ENCODE measurements at places on chromosomes 1 and 21.

- no peak for DNase-seq
Observed at GRCh38 chr1:231332761-231333160, 4.9 kb downstream of the EXOC8 start.

DNA sequence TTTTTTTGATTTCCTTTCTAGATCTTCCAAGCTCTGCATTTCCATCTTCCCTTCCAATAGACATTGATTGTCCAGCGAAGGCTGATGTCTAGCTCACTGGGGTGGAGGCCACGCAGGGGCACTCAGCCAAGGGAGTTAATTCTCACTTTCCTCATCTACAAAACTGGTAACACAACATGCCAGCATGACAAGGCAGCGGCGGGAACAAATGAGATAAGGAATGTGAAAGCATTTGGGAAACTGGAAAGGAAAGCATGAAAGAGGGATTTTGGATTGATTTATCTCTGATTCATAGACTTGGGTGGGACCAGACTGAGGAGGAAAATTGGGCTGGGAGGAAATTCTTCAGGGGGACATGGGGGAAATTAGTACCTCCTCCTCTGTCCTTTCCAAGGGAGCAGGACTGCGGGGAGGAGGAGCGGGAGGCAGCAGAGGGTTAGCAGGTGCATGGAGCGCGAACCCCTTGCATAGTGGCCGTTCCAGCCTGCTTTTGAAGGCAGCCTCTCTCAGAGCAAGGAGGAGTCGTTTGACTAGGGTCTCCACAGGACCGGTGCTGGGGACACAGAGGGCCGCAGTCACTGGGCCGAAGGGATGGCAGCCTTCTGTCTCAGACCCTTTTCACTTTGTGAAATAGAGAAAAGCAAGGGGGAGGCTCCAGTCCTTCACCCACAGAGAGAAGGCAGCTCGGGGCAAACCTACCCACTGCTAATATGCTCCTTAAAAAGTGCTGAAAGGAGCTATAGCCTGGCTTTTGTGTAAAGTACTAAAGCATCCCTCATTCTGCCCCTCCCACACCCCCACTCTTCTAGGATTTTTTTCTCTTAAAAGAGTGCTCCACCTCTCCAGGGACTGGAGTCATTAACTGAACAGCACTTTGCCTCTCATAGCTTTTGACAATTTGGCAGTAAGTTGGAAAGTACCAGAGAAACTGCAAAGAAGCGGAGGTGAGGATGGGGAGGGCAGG lies 89.2 kb downstream of the PLXNA2 start:
- DNase-seq = no peak

DNA sequence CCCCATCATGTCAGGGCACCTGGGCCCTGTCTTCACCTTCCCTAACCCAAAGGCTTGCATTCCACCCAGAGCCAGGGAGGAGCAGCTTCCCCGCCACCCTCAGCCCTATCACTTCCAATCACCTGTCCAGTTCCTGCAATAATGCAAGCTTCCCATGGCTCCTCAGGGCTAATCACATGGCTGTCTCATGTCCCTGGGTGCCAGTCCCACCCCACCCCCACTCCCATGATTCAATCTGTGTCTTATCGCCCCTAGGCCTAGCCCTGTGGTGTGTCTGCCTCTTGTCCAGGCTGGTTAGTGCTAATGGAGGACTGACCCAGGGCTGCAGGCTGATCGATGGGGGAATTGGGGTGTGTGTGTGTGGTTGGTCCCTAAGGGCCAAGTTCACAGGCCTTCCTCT lies 11.0 kb upstream of the PEAR1 start:
- no peak for DNase-seq

GRCh38 chr1:230594214-230594773 lies 48.0 kb upstream of the COG2 start:
- DNase-seq = no peak

- no peak for DNase-seq
Observed at GRCh38 chr1:82921759-82922158, 1077.2 kb downstream of the TTLL7 start.

DNA sequence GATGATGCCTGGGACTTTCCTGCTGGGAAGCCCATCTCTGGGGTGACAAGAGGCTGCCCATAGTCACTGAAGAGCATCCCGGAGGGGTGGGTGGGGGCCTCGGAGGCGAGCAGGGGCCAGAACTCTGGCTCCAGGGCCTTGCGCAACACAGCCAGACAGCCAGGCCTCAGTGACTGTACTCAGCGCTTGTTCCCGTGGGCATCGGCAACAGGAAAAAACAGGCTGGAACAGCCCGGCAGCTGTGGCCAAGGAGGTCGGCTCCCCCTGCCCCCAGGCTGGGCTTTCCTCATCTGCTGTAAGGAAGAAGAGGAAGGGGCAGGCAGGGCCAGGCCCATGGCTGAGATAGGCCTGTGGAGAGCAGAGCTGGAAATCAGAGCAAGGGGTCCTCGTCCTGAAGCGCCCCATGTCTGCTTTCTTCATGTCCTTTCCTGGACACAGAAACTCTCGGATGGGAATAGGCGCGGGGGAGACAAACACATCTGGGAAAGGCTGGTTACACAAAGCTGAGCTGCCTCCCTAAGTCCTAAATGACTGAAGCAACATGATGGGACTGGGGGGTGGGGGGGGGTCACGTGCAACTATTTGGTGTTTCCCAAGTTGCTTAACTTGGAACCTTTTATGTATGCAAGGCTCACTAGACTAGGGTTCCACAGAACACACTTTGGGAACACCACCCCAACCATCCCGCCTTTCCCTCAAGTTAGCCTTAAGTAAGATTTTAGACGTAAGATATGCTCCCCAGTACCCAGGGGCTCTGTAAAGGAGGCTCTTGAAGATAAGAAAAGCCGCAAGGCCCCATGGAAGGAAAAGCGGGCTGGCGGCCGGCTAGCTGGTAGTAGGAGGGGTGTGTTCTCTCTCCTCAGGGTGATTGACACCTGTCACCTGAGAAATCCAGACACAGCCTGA lies 30.7 kb downstream of the HSPG2 start:
- no peak for DNase-seq

DNA sequence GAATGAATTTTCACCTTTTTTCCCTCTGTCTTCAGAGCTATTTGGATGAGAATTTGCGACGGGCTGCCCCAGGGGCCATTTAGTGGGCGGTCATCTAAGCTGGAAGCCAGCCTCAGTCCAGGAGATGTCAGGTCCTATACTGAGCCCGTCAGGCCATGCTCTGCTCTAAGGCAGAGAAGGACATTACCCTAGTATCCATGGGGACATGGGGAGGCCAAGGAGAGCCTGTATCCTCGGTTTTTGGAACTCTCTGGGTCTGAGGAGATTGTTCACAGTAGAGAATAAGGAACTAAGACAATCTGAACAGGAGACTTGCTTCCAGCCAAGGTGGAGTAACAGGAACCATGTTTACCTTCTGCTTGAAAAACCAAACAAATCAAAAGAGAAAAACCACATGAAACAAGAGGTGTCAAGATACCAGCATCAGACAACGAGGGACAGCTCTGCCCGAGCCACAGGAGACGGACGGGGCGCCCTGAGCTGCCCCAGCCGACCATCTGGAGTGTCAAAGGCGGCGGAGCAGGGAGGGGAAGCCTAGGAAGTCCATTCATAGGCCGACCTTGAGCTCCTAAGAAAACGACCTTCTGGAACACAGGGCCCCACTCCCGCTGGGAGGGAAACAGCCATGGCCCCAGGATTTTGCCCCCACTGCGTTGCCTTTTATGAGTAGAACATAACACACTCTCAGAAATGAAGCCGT lies 20.0 kb upstream of the ADARB1 start:
- DNase-seq = no peak

DNA sequence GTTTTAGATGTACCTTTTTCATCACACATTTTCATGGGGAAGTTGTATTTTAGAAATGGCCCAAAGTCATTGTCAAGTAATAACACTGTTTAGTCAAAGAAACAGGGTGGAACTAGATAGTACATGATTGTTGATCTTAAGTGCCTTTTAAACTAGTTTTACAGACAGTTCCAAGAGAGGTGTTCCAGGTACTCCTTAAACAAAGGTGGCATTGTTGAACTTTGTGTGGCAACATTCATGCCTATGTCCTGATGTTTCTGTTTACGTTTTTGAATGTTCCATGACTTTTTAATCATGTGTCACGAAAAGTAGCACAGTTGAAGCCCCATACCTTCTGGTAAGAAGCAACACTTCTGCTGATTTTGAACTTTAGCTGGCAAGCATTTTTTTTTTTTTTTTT lies 9.1 kb upstream of the SH3D21 start:
- DNase-seq = no peak

DNA sequence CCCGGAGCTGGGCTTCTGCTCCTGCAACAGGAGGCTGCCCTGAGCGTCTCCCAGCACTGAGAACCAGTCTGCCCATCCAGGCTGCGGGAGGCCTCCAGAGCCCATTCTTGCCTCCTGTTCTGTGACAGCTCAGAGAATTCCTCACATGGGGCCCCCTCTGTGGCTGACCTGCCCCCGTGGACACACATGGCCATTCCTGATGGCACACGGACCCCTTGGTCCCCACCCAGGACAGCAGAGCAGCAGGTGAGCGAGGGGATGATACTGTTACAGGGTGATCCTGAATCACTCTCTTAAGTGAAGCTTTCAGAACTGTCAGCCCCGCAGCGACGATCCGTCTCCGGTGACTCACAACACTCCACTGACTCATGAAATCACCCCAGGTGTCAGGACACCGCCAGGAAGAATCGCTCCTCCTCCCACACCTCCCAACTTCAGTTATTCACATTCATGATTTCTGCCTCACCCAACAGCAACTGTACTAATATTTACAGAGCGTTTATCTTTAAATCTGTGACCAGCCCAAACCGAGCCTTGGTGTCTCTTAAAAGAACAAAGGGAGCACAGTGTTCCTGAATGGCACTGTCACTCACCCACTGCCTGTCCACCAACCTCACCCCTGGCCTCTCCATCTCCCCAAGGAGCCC lies 22.5 kb downstream of the CHD5 start:
- no peak for DNase-seq

DNA sequence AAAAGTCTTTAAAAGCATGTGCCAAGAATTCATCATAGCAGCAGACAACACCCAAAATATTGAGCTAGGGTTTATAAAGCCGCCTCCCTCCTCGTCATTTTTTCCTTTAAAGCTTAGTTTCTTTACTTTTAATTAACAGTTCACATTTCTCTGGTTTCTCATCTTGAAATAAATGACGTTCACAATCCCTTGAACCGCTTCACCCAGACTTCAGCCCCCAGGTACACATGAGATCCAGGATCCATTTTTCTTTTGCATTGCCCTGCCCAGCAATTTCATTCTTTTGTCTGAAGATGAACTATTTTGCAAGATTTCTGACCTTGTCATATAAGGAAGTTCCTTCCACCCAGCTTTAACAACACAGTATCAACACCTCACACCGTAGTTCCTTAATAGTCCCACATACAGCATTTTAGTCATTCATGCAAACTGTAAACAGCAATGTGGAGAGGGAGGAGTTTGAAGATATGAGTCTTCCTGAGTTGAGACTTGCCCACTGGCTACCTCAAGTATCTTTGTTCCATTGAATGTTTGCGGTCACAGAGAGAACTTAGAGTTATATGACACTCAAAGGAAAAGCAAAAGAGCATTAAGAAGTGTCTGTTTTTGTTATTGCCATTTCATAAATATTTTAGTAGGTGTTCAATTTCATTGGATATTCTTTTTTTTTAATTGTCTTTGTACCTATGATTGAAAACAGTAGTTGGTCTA lies 35.3 kb upstream of the CACYBP start:
- DNase-seq = no peak

DNA sequence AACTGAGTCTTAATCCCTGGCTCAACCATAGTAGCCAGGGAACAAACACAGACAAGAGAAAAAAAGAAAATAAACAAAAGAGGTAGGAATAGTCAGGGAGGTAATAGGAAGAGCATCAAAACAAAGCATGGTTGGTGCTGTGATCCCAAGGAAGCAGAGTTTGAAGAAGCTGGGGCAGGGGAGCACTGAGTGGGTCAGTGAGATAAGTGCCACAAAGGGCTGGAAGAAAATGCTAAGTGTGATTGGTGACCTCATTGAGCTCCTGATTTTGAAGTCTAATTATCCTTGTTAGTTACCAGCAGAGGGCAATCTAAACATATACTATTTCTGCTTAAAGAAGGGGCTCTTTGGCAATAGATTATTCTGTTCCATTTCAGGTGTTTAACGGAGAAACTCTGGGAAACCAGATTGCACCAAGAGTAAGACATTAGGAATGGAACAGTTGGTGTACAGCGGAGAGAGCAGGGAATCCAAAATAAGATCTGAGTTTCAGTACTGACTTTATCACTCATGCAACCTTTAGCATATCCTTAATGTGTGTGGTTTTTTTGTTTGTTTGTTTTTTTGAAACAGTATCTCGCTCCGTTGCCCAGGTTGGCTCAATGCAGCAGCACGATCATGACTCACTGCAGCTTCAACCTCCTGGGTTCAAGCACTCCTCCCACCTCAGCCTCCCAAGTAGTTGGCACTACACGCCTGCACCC lies 30.7 kb upstream of the KIAA1614 start:
- no peak for DNase-seq

DNA sequence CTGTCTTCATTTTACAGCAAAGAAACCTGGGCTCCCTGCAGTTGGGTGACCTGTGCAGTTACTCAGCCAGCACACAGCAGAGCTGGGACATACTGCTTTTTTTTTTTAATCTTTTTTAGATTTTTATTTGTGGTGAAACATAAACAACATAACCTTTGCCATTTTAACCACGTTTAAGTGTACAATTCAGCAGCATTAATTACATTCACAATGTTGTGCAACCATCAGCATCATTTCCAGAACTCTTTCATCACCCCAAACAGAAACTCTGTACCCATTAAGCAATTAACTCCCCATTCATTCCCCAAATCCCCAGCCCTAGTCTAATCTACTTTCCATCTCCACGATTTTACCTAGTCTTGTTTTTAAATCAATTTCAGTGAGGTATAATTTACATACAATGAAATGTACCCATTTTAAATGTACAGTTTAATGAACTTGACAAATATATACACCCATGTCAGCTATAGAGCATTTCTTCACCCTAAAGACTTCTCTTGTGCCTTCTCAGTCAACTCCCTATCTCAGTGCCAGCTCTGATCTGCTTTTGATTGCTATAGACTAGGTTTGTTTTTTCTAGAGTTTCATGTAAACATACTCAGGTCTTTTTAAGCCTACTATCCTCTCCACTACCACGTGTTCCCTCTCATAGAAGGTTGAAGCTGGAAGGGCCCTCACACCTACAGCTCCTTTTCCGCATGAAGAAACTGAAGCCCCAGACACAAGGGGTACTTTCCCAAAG lies 37.8 kb upstream of the C8B start:
- no peak for DNase-seq

DNA sequence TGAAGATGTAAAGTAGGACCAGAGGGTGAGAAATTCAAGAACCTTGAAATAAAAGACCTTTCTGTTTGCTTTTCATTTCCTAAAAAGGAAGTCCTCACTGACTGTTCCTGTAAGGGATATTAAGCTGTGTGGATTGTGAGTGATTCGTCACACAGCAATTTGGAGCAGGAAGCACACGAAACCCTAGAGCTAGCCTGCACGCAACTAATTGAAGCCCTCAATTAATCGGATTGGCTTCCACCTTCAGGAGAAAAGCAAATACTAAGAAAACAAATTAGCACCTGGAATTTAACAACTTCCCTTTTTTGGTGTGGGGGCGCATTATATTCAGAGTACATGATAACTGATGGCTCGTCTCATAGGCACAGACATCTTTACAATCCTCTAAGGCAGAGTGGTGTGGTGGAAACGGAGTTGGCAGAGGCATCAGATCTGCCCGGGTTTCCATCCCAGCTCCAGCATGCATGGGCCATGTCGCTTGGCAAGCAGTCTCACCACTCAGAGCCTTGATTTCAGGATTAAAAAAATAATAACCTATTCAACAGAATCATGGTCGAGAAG lies 95.2 kb downstream of the KCNJ15 start:
- DNase-seq = no peak

All from activated naive CD4-positive, alpha-beta T cell treated with anti-CD3 and anti-CD28 coated beads, Interleukin-2, amount 50 U/mL, for 16 hours (primary cell).